ENCODE measurements at places on chromosomes 5 and 9.

DNA sequence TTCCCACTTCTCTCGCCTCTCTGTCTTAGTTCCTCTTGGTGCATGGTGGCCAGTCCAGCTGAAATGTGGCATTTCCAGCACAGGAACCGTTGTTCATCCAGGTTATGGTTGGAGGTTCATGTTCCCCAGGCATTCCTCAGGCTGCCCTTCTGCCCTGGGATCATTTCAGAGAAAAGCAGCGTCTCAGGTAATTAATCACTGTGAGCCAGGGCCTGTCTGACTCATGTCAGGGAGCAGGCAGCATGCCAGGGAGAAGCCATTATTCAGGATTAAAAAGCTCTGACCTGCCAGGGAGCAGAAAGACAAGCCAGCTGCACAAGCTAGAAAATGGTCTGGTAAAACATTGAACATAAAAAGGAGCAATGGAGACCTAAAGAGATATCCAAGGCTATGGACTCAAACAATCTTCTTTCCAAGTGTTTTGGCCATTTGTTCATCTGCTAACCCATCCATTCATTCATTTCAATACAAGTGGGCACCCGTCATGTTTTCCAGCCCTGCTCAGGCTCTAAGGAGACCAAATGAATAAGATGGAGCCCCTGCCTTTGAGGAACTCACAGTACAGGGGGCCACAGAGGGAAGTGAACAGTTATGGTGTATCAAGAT lies 241.4 kb downstream of the DRD1 start:
- no peak for DNase-seq

GRCh38 chr9:112020680-112021596 lies 124.3 kb downstream of the UGCG start:
- DNase-seq: no peak

DNA sequence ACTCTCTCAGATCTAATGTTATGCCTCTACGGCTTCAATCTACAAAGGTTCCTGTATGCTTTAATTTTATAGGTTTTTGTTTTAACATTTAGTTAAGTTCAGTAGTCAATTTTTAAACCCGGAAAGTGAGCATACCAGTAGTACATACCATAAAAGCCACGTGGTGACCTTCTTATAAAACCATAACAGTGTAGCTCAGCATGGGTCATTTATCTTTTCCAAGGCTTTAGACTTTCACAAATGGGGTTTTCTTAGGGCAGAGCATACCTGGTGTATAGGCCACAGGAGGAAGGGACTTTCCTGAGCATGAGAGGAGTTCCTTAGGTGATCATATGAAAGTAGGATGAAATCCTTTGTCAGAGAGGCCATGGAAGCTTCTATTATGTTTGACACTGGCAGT lies 23.2 kb downstream of the ECM2 start:
- DNase-seq: no peak

DNA sequence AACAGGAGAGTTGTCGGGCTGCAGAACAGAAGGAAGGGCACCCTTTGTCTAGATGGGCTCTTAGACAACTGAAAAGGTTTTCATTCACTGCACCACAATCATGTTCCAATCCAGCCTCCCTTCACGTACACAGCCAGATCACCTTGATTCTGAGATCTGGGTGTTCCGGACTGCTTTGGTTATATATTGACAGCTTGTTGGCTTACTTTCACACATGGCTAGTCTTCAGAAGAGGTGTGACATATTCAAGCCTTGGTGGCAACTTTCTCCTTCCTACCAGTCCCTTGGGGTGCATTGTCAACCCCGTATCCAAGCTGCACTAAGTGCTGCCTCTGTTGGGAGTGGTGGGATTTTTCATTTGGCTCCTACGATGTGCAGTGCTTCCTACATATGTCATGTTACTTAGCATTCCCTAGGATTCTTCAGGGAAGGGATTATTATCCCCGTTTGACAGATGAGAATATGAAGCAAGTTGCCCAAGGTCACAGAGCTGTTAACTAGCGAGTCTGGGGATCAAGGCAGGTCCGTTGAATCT lies 100.6 kb downstream of the LIFR start:
- DNase-seq: no peak

- no peak for DNase-seq
Measured at GRCh38 chr9:133572821-133573361, 36.3 kb downstream of the FAM163B start.

GRCh38 chr5:179265514-179266290 lies 79.6 kb downstream of the ADAMTS2 start:
- no peak for DNase-seq

- no peak for DNase-seq
Measured at GRCh38 chr9:121750715-121751623, 99.5 kb downstream of the DAB2IP start.

- DNase-seq: no peak
Measured at GRCh38 chr5:9692576-9692975, 62.4 kb upstream of the TAS2R1 start.

GRCh38 chr5:1030801-1031271 lies 22.2 kb downstream of the NKD2 start:
- no peak for DNase-seq

GRCh38 chr5:169956756-169957155 lies 23.5 kb downstream of the INSYN2B start:
- no peak for DNase-seq

GRCh38 chr5:161382685-161383084 lies 163.8 kb downstream of the GABRB2 start:
- DNase-seq: no peak

- no peak for DNase-seq
Measured at GRCh38 chr5:65907135-65907534, 19.2 kb upstream of the ERBIN start.

DNA sequence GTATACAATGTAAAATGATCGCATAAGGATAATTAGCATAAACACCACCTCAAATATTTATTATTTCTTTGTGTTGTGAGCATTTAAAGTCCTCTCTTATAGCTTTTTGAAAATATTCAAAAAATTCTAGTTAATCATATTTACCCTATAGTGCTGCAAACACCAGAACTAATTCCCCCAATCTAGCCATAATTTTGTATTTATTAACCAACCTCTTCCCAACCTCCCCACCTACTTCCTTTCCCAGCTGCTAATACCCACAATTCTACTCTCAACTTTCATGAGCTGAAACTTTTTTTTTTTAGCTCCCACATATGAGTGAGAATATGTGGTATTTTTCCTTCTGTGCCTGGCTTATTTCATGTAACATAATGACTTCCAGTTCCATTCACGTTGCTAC lies 317.8 kb upstream of the ATP10B start:
- DNase-seq: no peak

- peak; percentile 20 for DNase-seq
Measured at GRCh38 chr5:912280-913091, 19.8 kb downstream of the TRIP13 start.

DNA sequence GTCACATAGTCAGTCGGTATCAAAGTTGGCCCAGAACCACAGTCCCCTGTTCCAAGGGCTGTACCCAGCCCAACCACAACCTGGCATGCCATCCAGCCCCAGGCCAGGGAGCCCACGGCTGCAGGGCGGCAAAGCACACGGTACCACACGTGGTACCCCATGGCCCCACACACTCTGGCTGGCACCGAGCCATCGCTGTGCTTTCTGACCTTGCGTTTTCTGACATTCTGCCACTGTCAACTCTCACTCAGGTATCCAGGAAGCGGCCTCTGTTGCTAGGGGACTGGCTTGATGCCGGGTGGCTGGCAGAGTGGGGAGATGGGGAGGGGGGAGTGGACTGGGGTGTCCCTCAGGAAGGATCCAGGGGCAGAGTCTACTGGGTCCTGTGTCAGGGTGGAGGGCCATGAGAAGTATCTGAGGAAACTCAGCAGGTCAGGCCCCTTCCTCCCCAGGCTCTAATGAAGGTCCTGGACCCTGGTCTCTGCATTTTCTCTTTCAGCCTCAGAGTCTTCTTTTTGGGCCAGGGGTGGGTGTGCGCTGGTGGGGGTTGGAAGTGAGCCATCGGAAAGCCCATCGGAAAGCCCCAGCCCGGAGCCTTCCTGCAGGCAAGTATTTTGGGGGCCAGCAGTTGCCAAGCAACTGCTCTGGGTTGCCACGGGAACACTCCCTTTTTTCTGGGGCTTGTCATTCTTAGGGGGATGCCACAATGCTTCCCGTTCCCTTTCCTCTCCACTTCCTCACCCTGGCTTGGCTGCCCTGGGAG lies 21.0 kb upstream of the RALGDS start:
- no peak for DNase-seq

- DNase-seq: no peak
Measured at GRCh38 chr9:68508547-68508946, 32.1 kb downstream of the TMEM252 start.

GRCh38 chr9:109286571-109286977 lies 34.3 kb downstream of the EPB41L4B start:
- DNase-seq: no peak

GRCh38 chr9:136244122-136244968 lies 1.3 kb downstream of the QSOX2 start:
- DNase-seq: no peak

DNA sequence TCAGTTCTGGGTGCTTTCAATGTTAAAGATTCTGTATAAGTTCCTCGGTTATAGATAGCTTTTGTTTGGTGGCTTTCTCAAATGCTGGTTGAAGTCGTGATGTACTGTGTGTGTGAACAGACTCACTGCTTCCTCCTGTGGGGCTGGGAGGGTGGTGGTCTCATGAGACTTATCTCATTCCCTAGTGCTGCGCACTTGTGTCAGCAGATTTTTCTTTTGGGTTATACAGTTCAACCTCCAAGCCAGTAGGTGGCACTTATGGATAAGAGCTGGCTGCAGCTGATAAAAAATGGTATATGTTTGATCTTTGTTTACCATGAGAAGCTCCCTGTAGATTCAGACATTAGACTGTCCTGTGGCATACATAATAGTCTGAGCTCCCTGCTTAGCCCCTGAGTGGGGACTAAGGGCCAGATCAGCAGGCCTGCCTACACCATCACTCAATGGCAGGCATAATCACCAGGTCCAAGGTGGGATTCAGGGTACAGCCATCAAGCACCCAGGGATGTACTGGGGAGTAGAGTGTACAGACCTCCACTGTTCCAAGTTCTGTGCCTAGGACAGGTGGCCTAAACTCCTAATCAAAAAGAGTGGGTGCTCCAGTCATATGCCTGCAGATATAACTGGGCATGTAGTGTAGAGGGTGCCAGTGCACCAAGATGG lies 174.2 kb downstream of the OXCT1 start:
- DNase-seq: no peak

- no peak for DNase-seq
Measured at GRCh38 chr5:159916841-159917761, 819 bp downstream of the ADRA1B start.

- no peak for DNase-seq
Measured at GRCh38 chr9:33475357-33475756, 1.6 kb upstream of the NOL6 start.

- DNase-seq: no peak
Measured at GRCh38 chr5:33810491-33811120, 81.2 kb downstream of the ADAMTS12 start.

GRCh38 chr5:123865641-123866040 lies 353.7 kb downstream of the CSNK1G3 start:
- DNase-seq: no peak

- DNase-seq: no peak
Measured at GRCh38 chr9:34374905-34375552, 1.7 kb downstream of the MYORG start.

GRCh38 chr5:98929710-98930298 lies 997 bp upstream of the CHD1 start:
- DNase-seq: no peak

GRCh38 chr9:87336914-87337333 lies 160.7 kb upstream of the DAPK1 start:
- DNase-seq: no peak

DNA sequence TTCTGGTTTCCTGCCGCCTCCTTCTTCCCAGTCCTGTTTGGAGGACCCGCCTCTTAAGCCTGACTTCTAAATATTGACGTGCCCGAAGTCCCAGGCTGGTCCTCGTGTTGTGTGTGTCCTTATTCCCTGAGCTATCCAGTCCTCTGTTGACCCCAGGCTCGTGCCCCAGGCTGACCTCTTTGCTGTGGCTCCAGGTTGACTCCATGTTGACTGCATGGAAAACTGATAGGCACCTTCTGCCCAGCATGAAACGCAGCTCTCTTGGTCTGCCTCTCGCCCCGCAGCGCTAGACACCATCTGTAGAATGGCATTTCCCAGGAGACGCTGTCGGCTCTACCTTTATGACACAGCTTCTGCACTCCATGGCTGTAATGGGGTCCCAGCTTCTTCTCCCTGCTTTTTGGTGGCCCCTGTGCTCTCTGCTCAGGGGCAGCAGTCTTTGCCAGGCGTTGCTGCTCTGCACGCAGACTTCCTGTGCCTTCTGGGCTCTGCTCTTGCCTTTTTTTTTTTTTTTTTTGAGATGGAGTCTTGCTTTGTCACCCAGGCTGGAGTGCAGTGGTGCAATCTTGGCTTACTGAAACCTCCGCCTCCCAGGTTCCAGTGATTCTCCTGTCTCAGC lies 28.4 kb downstream of the EHMT1 start:
- DNase-seq: no peak

GRCh38 chr9:113311961-113312360 lies 8.8 kb upstream of the RNF183 start:
- DNase-seq: no peak

DNA sequence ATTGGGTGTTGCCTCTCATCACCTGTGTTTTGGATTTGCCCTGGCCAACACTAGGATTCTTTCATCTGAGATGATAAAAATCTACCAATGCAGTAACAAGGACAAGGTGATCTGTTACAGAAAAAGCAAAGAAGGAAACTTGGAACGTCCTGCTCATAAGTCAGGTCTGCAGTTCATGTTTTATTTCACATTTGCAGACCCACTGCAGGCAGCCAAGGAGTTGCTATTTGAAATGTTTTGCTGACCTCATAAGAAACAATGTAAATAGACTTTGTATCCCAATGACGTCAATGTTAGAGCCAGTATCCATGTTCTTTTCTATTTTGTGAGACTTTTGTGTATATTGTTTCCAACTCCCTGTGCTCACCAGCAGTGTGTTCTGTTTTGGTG lies 312.9 kb downstream of the DEPDC1B start:
- no peak for DNase-seq

DNA sequence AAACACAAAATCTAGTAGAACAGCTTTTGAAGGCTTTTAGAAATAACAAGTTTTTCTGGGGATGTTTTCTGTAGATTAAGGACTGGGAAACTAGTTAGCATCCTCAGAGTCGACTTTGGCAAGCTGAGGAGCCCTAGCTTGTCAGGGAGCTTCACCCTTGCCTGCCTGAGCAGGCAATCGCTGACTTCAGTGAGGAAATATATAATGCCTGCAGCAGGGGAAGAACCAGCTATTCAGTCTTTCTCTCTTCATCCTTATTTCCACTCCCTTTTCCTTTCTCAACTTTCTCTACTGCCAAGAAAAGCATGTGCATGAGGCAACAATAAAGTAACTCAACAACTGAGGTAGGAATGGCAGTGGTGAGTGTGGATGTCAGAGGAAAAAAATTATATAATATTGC lies 54.7 kb downstream of the PLK2 start:
- DNase-seq: no peak

DNA sequence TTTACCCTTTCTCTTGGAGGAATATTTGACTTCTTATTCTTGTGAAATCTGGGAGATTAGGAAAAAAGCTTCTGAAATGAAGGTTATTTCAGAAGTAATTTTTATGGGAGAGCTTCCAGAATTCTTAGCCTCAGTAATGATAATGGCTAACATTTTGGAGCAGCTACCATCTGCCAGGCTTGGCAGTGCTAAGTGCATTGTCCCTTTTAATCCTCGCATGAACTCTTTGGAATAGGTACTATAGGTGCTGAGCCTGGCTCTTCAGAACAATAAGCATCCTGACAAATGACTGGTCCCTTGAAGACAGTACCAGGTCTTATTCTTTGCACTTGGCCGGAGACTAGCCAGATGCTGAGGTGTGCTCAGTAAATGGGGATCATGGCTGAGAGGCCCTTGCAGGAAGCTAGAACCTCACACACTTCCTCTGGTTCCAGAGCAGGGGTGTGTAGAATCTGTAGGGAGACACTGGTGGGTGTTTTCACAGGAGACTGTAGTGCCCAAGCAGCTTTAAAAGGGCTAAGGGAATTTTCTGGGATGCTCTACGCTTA lies 90.7 kb downstream of the RCL1 start:
- no peak for DNase-seq

Measured in stimulated activated CD8-positive, alpha-beta memory T cell treated with anti-CD3 and anti-CD28 coated beads, Interleukin-7, amount 100 ng/mL, for 1 hour (primary cell).